ENCODE measurements at places on chromosomes 7 and 10.

DNA sequence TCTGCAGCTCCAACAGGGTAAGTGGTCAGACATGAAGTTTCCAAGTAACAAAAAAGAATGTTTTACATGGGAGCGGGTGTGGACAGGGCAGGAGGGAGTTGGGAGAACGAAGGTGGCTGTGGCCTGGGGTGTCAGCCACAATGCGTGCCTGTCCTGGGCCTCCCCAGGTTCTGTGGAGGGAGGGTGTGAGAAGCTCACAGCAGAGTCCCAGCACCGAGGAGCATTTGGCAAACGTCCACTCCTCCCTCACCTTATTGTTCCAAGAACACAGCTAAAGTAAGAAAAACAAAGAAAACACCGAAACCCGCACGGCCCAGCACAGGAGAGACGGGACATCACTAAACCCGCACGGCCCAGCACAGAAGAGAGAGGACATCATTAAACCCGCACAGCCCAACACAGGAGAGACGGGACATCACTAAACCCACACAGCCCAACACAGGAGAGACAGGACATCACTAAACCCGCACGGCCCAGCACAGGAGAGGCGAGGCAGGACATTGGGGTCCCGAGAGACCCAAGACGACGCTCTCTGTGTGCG, 226.4 kb downstream of the MAD1L1 start:
- DNase-seq, result no peak

- DNase-seq, result no peak
Measured at GRCh38 chr7:50317221-50317678, 12.7 kb downstream of the IKZF1 start.

DNA sequence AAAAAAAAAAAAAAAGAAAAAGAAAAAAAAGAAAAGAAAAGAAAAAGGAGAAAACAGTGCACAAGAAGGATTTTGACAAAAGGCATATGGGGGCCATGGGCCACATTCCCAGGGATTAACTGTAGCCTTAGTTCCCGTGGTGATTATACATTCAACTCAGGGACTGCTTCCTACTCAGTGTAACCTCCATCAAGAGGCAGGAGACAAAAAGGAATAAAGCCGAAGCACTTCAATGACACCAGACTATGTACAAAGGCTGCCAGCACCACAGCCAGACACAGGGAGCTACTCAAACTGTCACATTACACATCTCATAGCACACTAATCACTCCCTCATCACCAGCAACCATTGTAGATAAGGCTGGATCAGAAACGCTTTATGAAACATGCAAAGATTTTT, 5.1 kb upstream of the PMPCB start:
- DNase-seq, result no peak

GRCh38 chr7:130939321-130940095, 205.5 kb upstream of the KLF14 start:
- no peak for DNase-seq

DNA sequence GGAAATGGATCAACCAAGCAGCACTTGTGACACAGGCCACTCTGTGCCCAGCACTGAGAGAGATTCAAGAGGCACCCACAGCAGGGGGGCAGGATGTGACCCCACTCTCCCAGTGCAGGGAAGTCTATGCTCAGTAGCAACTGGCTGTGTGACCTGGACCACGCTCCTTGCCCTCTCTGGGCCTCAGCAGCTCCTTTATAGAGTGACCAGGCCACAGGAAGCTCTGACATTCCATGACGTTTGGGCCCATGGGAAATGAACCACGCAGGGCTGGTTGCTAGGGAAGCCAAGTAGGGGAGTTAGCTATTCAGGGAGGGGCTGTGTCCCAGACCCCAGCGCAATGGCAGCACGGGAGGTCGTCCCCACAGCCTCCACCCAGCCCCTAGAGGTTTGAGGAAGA, 232.6 kb downstream of the USP6NL start:
- DNase-seq, result no peak

- DNase-seq, result no peak
Measured at GRCh38 chr10:74207691-74208480, 56.9 kb downstream of the ADK start.

DNA sequence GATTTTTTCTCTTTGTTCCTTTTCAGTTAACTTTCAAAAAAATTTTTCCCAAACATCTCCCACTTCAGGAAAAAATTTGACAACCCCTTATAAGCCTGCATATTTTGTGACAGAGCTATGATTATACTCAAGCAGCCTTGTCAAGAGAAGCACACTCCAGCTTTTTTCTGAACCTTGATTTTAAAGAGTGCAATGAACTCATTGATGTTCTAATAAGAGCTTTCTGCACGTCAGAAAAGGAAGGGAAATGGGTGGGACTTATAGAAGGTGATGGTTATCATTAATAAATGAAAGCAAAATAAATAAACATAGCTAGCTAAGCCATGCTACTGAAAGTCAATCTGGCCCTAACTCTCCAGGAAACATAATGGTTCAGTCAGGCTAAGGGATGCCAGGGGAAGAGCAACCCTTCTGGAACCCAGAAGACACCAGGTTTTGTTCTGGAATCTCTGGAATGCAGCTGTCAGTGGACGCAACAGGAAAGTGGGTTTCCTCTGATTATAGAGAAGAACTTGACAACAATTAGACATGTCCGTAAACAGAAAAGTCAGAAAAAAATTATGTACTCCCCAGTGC, 76.1 kb downstream of the NHLRC2 start:
- no peak for DNase-seq
